ENCODE measurements at places on chromosomes 5 and 9.

DNA sequence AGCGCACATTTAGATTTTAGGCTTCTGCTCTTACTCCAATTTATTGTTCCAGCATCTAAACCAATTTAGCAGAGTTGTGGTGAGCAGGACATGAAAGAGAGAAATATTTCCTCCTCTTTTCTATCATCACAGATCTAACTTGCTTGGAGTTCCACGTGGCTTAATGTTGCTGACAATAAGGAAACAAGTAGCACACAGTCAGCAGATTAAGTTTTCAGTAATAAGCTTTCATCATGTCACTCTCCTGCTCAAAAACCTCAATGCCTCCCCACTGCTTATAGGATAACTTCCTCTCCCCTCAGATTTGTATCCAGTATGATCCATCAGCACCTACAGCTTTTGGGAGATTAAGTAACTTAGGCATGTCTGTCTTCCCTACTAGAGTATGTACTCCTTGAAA, 10.4 kb upstream of the SSBP2 start:
- no peak for DNase-seq

GRCh38 chr5:123810746-123811340, 298.9 kb downstream of the CSNK1G3 start:
- no peak for DNase-seq

GRCh38 chr5:169029661-169030274, 271.2 kb downstream of the SLIT3 start:
- no peak for DNase-seq

DNA sequence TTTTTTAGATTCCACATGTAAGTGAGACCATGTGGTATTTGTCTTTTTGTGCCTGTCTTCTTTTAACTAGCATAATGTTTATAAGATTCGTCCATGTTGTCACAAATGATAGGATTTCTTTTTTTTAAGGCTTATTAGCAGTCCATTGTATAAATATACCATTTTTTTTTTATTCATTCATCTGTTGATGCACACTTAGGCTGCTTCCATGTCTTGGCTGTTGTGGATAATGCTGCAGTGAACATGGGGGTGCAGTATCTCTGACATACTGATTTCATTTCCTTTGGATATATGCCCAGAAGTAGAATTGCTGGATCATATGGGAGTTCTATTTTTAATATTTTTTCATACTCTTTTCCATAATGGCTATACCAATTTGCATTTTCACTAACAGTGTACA, 48.7 kb downstream of the KIAA1958 start:
- DNase-seq: no peak

- DNase-seq: no peak
Measured at GRCh38 chr5:107464416-107464815, 206.3 kb downstream of the EFNA5 start.

GRCh38 chr9:3468421-3469205, 57.2 kb downstream of the RFX3 start:
- DNase-seq: no peak

GRCh38 chr9:74875656-74876055, 12.1 kb downstream of the TRPM6 start:
- no peak for DNase-seq

DNA sequence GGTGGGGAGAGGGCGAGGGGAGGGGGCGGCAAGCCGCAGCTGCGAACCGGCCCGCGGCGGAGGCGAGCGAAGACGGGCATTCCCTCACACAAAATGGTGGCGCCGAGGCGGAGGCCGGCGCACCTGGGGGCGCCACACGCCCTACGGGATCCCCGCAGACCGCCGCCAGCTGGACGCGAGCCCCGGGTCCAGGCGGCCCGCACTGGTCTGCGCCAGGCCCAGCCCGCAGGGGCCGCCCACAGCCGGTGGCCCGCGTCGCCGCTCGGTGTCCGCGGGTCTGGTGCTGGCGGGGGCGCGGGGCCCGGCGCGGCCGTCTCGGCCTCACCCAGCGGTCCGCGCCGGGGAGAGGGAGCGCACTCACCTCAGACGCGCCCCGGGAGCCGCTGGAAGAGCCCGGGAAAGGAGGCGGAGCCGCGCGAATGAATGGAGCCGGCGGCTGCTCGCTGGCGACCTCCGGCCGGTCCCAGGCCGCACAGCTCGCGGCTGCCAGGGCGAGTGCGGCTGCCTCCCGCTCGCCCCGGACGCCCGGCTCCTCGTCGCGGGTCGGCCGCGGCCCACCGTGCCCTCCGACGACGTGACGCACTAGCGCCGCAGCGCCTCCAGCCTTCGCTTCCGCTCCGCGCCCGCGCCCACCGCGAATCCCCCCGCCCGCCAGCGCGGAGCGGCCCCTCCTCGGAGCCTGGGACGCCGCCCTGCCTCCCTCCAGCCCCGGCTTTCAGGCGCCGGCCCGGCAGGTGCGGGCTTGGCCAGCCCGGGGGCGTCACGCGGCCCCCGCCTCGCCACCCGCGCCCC, at the start of gene FAM169A:
Gene FAM169A (minus strand): TSS at position 584 of the 792 bp plus-strand sequence. CDS start 24,711 bp downstream, outside the sequence.
- peak; percentile 59 for DNase-seq

- DNase-seq: no peak
Measured at GRCh38 chr9:97638666-97639065, 5.0 kb downstream of the NCBP1 start.

DNA sequence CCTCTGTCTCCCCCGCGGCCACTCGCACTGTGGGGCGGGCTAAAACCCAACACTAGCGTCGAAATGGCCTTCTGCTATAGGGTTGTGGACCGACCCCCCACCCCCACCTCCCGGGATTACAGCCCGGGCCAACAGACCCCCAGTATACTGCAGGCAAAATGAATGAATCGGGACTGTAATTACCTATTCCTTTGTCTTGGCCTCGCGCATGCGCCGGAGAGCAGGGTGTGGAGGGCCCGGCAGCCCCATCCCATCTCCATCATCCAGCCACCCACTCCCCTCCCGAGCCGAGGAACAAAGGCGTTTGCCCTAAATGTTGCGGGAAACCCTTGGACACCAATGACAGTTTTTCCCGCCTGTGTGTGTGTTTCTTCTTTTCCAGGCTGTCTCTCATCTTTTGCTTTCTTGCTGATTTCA, 1.6 kb downstream of the BASP1 start:
- peak; percentile 75 for DNase-seq

GRCh38 chr9:128396970-128397613, 23.6 kb upstream of the CERCAM start:
- DNase-seq: no peak

DNA sequence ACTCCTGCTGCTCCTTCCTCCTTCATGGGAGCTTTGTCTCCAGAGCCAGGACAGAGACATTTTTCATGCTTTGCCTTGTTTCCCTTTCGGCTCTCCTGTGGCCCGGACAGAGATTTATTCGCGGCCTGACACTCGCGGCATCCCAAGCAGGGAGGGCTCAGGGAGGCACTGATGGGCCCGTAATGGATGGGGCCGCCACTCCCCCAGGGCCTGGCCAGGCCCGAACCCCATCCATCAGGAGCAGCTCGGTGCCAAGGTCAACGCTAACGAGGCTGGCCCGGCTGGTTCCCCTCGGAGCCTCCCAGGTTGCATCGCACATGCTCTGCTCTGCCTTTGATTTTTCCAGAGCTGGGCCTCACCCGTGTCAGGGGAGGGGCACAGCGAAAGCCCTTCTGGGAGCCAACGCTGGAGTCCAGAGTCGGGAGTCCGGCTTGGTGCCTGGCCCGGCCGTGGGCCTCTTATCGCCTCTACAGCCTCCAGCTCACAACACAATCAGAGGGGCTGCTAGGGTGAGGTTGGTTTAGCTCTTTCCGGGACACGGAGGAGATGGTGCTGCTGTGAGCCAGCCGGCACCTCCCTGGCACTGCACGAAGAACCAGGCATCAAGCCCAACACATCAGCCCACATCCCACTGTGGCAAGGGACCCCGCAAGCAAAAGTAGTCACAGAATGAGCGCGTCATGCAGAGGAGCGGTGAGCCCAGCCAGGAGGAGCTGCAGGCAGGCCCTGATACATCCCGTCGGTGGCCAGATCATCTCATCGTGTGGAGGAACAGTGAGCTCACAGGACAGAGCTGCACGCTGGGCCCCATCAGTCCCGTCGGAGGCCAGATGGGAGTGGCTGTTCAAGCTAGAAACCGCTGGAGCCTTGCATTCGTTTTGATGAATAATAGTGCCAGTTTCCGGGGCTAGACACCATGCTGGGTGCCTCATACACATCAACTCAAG, 72.2 kb upstream of the BARHL1 start:
- no peak for DNase-seq

DNA sequence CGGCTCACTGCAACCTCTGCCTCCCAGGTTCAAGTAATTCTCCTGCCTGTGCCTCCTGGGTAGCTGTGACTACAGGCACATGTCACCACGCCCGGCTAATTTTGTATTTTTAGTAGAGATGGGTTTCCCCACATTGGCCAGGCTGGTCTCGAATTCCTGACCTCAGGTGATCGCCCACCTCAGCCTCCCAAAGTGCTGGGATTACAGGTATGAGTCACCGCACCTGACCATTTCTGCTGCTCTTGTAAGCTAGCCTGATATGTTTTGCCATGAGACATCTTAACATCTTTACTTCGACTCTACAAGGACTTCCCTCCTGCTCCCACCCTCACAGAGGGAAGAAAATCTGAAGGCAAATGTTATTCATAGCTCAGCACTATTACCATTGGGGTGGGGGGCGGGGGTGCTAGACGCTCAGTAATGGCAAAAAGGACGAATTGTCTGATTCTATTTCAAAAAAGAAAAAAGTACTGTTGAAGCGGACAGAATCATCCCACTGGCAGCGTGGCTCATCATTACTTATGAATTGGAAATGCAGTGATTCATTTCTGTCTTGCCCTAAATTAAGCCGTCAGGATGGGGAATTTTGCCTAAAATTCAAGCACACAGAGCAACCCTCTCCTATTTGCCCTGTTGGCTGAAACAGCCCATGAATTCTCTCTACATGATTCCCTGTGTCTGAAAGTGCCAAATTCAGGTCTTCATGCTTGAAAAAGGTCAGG, 46.4 kb upstream of the WWC1 start:
- DNase-seq: no peak

GRCh38 chr9:109907400-109907799, 127.4 kb downstream of the PALM2AKAP2 start:
- no peak for DNase-seq

DNA sequence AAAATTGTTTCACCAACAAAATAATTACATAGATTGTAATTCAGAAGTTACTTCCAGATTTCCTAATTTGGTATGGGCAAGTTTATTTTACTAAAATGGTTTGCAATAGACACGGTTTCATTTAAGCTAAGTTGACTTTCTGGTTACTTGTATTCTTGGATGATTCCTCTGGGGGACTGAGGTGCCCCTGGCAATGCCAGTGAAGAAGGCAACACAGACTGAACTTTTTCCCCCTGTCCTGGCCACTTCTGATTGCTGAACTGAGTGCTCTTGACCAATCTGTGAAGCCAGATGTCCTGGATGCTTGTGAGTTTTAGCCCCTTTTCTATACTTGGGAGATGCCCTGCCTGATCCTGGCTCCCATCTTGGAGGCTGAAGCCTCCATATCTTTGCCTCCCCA, 66.3 kb upstream of the FANCC start:
- no peak for DNase-seq

DNA sequence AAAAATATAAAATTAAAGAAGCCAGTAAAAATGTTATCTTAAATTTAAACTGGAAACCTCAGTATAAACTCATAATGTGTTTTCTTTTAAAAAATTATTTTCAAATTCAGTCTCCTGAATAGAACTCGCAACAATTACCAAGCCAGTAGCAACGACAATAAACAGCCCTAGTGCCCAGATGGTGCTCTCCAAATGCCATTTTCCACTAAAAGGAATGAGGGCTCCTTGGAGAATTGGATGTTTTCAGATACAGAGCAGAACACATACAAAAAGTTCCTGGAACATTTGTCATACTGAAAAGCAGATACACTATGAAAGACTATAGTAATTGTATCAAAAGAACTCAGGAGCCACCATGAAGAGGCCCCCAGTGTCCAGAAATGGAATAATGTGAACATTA, 97.4 kb downstream of the TMC1 start:
- no peak for DNase-seq

DNA sequence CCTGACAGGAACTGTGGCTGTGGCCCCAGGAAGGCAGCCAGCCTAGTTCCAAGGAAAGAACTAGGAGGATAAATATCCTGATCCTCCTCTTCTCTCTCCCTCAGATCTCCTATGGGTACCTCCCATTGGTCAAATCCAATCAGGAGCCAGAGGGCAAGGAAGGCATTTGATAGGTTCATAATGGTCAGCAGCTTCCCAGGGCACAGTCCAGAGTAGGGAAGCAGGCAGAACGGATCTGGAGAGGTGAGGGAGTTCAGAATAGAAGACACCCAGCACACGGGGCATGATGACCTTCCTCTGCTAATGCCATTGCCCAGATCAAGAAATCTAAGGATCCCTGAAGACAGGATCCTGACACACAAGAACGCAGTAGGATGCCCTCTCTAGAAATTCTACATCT, 8.6 kb downstream of the ABLIM3 start:
- DNase-seq: no peak

- DNase-seq: no peak
Measured at GRCh38 chr5:164597293-164597900, 1092.0 kb downstream of the MAT2B start.

- DNase-seq: no peak
Measured at GRCh38 chr5:82664732-82665131, 386.6 kb upstream of the RPS23 start.

GRCh38 chr5:158670201-158670600, 429.5 kb downstream of the EBF1 start:
- DNase-seq: no peak

GRCh38 chr9:129027685-129028191, 393 bp downstream of the SH3GLB2 start:
- DNase-seq: no peak

- DNase-seq: no peak
Measured at GRCh38 chr5:109848130-109848529, 158.4 kb downstream of the MAN2A1 start.

DNA sequence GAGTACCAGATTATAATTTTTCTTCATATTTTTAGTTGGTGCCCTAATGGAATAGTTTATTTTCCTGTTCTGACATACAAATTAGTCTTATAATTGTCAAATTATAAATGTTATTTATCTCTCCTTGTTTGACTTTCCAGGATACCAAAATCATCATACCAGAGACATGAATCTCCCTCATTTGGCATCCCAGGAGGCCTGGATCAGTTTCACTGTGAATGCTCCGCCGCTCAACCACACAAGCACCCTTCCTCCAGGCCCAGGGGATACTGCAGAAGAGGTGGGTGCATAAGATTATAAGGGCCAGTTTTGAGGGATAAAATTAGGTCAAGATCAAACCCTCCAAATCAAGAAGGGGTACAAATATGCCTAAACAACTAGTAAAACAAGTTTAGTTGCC, 1229.3 kb downstream of the CDH12 start:
- DNase-seq: no peak

DNA sequence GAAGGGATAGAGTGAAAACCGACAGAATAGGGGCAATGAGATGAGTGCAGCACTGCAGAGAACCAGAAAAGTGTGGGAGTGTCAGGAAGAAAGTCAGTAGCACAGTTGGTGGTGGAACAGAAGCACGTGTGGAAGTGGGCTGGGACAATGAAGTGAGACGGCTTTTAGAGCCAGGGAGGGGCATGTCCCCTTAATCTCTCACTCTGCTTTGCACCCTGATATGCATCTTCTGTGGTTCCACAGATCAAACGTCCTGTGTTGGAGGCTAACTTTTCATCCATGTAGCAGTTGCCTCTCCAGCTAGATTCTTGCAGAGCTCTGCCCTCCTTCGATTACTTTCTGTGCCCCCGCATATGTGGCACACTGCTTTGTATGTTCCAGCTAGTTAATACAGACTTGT, 163.6 kb downstream of the DOCK8 start:
- no peak for DNase-seq

Data from right forelimb (tissue), 1 donor.